Type B pancreatic cell (in vitro differentiated cells): ENCODE measurements at places on chromosomes 6 and 20. TPM values are rescaled to one million over a fixed set of nuclear protein-coding genes. Genes with fewer than 3 reads are reported as not detected.

Gene VGLL2
- 0.31 and 3.0 TPM in 2 replicates for total RNA-seq

Gene TRIM40
- 0.17 TPM in 1 of 2 replicates, not detected in the other for total RNA-seq

GRCh38 chr20:1291191-1291741, 25.2 kb downstream of the SNPH start:
- no peaks in the 10 kb centered on the region for H3K36me3 ChIP-seq
- H3K27ac ChIP-seq = no peak overlapping the region
- H3K4me3 ChIP-seq = no peak overlapping the region
- no peaks in the 10 kb centered on the region for H3K4me1 ChIP-seq
- DNase-seq = no peak

- no peak overlapping the region for H3K27ac ChIP-seq
- peaks cover 96% of the 10 kb centered on the region for H3K27me3 ChIP-seq
- H3K36me3 ChIP-seq = no peaks in the 10 kb centered on the region
Observed at GRCh38 chr6:98830146-98830545, 4.2 kb upstream of the POU3F2 start.

- peak overlapping the region; percentile 60 for H3K4me3 ChIP-seq
- H3K36me3 ChIP-seq = peaks cover 7% of the 10 kb centered on the region
- peaks cover 53% of the 10 kb centered on the region for H3K4me1 ChIP-seq
Observed at GRCh38 chr20:46400253-46400652, 6.2 kb downstream of the ELMO2 start.
